Ascending aorta (tissue), 2 donors: ENCODE measurements at places on chromosomes 2 and 18.
A peak's percentile ranks its signal among the peaks of the same experiment; 100 is the strongest.

- DNase-seq, result peak; percentile 64
These were observed 1232.3 kb upstream of the ZEB2 start for GRCh38 chr2:145752091-145752806.

DNA sequence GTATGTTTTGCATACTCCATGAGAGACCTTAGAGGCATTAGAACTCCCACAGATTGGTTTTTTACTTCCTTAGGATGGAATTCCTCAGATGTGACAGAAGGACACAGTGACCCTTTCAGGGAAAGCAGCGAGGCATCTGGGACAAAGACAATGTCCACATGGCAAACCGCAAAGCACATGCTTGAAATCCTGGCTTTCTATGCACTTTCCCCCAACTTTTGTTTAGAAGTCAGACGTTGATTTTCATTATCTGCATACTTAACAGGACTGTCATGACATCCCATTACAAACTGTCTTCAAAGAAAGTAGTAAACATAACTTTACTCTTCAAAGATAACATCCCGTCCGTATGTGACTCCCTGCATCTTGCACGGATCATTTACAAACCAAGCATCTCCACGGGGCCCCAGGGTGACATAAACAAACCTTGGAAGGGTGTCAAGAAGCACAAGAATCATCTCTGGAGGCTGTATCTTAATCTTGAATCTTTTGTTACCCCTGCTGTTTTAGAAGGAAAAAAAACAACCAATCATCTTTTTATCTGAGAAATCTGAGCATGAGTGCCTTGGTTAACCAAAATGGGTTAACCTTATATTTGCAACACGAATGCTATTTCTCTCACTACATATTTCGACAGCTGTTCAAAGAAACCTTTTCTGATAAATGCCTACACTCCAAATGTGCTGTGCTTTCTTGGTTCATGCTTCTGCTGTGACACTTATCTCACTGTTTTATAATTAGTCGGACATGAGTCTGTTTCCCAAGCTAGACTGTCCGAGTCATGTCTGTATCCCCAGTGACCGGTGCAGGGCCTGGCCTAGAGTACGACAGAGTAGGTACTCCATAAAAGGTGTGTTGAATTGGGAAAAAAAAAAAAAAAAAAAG lies 90.8 kb downstream of the CCBE1 start:
- DNase-seq, result no peak

GRCh38 chr18:35153609-35154272 lies 87.1 kb upstream of the ZNF397 start:
- no peak for DNase-seq

DNA sequence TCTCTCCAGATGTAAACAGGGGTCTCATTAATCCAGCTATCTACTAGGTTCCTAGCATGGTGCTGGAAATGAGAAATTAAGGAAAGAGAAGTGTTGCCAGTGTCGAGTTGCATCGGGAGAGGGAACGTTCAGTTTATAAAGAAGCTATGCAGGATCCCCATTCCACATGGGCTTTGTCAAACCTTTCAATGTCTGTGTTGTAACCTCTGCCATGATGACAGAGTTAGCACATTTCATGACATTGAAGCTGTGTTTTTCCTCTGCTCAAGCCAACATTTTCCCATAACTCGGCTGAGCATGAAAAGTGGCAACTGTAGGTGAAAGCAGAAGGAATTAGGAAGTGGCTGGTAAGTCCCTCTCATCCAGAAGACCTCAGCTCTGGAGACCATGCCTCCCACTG lies 133.4 kb downstream of the WDSUB1 start:
- no peak for DNase-seq

GRCh38 chr2:216216951-216217903 lies 108.1 kb downstream of the XRCC5 start:
- no peak for DNase-seq

- DNase-seq, result no peak
These were observed 26.6 kb downstream of the SMCHD1 start for GRCh38 chr18:2681993-2682603.

DNA sequence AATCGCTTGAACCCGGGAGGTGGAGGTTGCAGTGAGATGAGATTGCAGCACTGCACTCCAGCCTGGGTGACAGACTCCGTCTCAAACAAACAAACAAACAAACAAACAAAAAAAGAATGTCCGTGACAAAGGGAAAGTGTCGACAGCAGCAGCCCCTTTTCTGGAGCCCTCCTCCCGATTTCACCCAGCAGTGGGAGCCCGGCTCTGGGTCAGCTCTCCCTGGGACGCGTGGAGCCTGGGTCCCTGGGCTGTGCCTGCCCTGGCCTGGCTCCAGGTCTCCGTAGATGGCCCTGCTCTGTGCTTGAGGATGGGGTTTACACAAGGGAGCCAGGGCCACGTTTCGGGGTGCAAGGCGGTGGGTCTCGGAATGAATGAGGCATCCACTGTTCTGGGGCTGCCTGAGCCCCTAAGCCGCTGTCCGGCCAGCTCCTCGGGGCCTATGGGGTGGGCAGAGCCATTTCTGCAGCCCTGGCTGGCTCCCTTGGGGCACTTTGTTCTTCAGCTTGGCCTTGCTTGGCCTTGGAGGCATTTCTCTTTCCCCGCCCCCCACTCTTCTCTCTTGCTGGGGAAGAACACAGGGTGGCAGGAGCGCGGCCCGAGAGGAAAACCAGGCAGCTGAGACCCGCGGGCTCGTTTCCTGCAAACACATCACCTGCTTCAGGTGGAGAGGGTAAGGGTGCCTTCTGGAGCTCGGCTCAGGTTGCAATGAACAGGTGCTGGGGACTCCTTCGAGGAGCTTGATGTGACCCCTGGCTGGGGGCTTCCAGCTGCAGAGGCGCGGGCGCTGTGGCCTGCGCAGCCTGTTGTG lies 29.1 kb downstream of the RTP5 start:
- DNase-seq, result no peak

GRCh38 chr2:56288838-56289580 lies 105.2 kb downstream of the CCDC85A start:
- DNase-seq, result no peak

- no peak for DNase-seq
These were observed 316.0 kb downstream of the TXNL1 start for GRCh38 chr18:56322406-56322805.

GRCh38 chr2:232038881-232039485 lies 77.5 kb downstream of the DIS3L2 start:
- DNase-seq, result no peak

GRCh38 chr2:38153476-38154135 lies 77.7 kb upstream of the CYP1B1 start:
- no peak for DNase-seq

GRCh38 chr2:1481406-1482252 lies 68.4 kb downstream of the TPO start:
- DNase-seq, result no peak

- no peak for DNase-seq
These were observed 266.2 kb downstream of the CCDC102B start for GRCh38 chr18:69064063-69064462.

- peak; percentile 75 for DNase-seq
These were observed 16.4 kb upstream of the ARMC9 start for GRCh38 chr2:231181860-231182512.

- no peak for DNase-seq
These were observed 40.4 kb downstream of the VWA3B start for GRCh38 chr2:98127229-98127989.

- DNase-seq, result no peak
These were observed 701.6 kb downstream of the SATB2 start for GRCh38 chr2:198756166-198756565.

GRCh38 chr2:70094978-70095719 lies 7.9 kb downstream of the PCBP1 start:
- peak; percentile 91 for DNase-seq

DNA sequence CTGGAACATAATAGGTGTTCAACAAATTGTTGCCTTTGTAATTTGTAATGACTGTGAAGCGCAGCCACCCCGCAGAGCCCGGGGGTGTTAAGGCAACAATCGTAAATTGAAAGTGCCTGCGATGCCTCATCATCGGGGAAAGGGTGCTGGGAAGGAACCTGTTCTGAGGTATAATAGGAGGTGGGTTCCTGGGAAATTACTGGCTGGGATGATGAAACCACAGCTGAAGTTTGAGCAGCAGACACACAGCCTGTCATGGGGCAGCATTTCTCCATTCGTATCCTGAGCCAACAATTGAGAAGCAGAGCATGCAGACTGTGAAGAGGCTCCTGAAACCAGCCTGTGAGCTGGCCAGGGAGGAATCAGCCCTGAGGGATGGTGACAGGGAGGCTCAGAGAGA lies 404.0 kb upstream of the MYT1L start:
- DNase-seq, result no peak

DNA sequence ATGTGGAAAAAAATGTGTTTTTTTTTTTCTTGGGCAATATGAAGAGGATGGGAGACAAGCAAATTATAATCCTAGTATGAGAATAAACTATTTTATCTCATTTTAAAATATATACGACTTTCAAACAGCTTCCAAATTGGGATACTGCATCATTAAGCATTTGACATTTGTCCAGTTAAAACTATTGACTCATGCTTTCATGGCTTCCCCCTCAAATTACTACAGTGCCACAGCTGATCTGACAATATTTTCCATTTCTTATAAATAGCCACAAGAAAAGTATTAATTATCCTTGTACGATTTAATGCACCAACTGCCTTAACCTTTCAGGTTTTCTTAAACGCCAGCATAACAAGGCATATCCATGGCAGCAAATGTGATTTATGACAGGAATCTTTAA lies 1134.8 kb upstream of the ZEB2 start:
- no peak for DNase-seq

DNA sequence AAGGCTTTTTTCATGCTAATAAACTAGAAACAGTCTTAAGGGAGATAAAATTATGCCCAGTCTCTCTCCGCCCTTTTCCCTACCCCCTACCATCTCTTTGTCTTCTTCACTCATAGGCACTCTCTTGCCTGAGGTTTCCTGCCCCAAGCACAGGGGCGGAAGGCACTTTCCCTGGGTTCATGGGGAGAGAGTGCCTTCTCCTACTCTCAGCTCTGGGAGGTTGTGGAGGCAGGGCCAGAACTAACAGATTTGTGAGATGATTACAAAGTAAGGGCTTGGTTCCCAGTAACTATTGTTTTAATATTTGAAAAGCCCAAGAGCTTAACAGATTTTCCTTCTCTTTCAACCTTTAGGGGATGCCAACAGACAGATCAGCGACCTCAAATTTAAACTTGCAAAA lies 26.1 kb upstream of the RBM44 start:
- DNase-seq, result no peak

- DNase-seq, result no peak
These were observed 6.5 kb downstream of the GPC1 start for GRCh38 chr2:240441993-240442411.

- no peak for DNase-seq
These were observed 17.4 kb downstream of the RTTN start for GRCh38 chr18:70188113-70188512.

- DNase-seq, result no peak
These were observed 2.8 kb upstream of the ZBTB14 start for GRCh38 chr18:5298156-5298852.
